Fibroblast of villous mesenchyme (primary cell): ENCODE measurements at places on chromosomes 5 and 9.

- no peak for DNase-seq
These were observed 15.1 kb downstream of the CARTPT start for GRCh38 chr5:71734141-71734540.

GRCh38 chr5:107223066-107223465 lies 447.7 kb downstream of the EFNA5 start:
- no peak for DNase-seq

- no peak for DNase-seq
These were observed 37.1 kb downstream of the NEUROG1 start for GRCh38 chr5:135498637-135498995.

GRCh38 chr5:155053501-155053900 lies 39.9 kb downstream of the KIF4B start:
- DNase-seq: no peak

DNA sequence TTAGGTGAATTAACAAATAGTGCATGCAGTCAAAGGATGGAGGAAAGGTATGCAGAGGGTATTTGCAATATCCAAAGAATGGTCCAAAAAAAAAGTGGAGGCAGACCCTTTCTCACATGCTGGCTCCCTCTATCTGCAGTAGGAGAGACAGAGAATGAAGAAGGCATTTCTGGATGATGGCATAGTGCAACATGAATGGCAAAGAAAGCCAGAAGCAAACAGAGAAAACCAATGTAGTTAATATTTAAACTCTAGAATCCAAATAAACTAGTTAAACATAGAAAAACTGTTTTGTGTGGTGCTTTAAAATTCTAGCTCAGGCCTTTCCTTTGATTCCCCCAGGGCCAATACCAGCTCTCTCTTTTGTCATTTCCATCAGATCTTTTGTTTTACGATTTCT lies 403.1 kb upstream of the WWC1 start:
- DNase-seq: no peak

- no peak for DNase-seq
These were observed 1000.0 kb downstream of the PTPRD start for GRCh38 chr9:9612755-9613154.

GRCh38 chr5:8457187-8458037 lies 588.5 kb downstream of the MTRR start:
- DNase-seq: peak; percentile 99

- no peak for DNase-seq
These were observed 70.3 kb downstream of the SPTLC1 start for GRCh38 chr9:92044936-92045335.

GRCh38 chr5:111655169-111655924 lies 101.6 kb downstream of the NREP start:
- DNase-seq: peak; percentile 78

- DNase-seq: no peak
These were observed 114.7 kb downstream of the TAF11L14 start for GRCh38 chr5:17748941-17749340.

DNA sequence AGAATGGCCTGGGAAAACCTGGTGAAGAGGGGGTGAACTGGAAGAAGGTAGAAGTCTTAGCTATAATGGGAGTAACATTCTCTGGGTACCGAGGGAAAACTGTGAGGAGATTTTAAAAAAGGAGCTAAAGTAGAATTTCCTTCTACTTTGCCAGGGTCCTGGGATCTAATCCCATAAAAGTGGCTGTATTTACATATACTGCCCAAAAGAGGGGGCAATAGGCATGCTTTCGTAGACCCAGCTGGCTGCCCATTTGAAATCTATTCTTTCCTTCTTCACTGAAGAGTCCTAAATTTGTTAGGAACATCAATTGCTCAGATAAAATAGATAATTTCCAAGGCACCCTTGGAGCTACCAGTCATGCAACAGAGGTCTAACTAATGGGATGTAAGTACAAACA lies 159.2 kb downstream of the CDC42SE2 start:
- peak; percentile 44 for DNase-seq

- DNase-seq: no peak
These were observed at the start of gene ENTPD2 for GRCh38 chr9:137053944-137054931. Gene ENTPD2 (minus strand): TSS chr9:137054061. CDS start chr9:137053997, 64 bp downstream.

- DNase-seq: no peak
These were observed 997 bp upstream of the CHD1 start for GRCh38 chr5:98929710-98930298.

DNA sequence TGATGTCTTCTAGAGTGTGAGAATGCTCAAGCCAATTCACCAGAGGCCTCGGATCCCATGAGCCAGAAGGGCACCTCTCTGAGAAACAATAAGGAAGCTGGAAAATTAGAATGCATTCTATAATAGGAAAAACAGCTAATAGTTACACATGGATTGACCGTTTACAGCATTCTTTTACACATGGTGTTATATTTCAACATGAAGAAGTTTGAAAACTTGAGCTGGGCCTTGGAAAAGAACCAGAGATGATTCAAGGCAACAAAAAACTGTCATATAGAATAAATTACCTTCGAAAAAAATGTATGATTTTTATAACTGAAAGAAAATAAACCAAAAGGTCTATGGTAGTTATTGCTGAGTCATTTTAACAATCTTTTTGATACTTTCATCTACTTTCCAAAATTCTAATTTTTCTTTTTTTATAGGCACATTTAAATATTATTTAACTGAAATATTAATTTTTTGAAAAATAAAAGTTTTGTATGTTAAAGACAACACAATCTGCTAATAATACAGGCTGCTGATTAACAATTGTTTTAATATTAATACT lies 6.2 kb downstream of the SH3TC2 start:
- no peak for DNase-seq

GRCh38 chr9:73575101-73576060 lies 423.7 kb downstream of the ANXA1 start:
- DNase-seq: no peak

GRCh38 chr5:16916262-16916878 lies 19.7 kb downstream of the MYO10 start:
- peak; percentile 82 for DNase-seq

DNA sequence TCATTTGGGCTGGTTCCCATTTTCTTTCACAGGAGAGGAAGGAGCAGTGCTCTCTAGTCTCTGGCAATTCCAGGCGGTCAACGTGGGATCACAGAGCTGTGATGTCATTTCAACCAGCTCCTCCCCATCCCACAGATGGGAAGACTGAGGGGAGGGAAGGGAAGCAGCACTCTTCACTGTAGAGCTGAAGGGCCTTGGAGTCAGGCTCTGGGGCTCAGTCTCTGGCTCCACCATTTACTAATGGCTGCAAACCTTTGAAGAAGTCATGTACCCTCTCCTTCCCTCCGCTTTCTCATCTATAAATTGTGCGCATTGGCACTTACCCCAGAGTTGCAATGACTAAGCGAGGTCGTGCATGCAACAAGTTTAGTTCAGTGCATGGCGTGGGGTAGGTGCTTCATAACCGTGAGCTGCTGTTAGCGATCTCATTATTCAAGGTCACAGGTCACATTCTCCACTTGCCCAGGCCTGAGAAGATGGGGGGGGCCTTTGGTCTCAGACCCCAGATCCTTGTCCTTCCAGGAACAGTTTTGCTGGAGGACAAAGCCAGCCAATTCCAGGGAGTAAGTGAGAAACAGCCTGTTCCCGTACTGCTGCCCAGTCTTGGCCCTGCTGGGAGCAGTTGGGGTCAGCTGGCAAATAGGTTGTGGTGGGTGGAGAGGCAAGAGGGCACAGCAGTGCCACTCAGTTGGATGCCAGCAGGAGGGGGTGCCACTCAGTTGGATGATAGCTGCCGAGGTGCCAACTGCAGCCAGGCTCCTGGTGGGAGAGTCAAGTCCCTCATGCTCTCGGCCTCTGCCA lies 136.7 kb downstream of the RGS3 start:
- DNase-seq: no peak

GRCh38 chr5:34900652-34901051 lies 14.7 kb downstream of the RAD1 start:
- no peak for DNase-seq

DNA sequence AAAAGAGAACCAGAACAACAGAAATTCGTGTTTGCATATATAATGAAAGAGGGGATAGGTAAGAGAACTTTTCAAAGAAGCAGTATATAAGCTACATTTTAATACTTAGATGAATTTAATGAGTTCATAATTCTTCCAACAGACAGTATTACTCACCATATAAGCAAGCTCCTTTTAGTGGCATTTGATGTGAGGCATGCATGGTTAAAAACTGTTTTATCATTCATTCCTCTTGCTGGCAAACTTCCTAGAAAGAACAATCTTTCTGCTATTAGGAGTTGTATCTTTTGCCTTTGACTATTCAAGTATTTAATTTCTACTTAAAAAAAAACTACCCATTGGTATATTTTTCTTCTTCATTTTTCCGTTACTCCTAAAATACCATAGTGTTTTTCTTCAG lies 65.7 kb upstream of the EIF4EBP3 start:
- DNase-seq: peak; percentile 19

GRCh38 chr5:152270096-152270495 lies 135.0 kb downstream of the NMUR2 start:
- no peak for DNase-seq

- peak; percentile 53 for DNase-seq
These were observed 5.2 kb upstream of the NKD2 start for GRCh38 chr5:1003296-1003937.

GRCh38 chr9:112764344-112764743 lies 13.8 kb downstream of the SNX30 start:
- DNase-seq: peak; percentile 62

DNA sequence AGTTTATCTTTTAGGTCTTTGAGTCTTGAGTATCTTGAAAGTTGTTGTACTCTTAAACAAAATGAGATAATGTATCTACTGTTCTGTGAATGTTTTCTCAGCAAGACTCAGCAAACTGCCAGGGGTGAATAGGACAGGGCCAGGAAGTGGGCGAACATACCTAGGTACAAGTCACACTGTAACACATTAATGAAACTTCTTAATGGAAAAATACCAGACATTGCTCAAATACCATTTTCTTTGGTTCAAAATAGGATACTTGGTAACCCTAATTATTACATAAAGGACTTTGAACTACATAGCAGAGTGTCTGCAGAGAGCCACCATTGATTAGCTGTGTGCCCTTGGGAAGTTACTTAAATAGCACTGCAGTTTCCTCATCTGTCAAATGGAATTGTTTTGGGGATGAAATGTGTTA lies 197.5 kb downstream of the ARHGEF28 start:
- no peak for DNase-seq

GRCh38 chr5:68260467-68260866 lies 44.9 kb downstream of the PIK3R1 start:
- no peak for DNase-seq

DNA sequence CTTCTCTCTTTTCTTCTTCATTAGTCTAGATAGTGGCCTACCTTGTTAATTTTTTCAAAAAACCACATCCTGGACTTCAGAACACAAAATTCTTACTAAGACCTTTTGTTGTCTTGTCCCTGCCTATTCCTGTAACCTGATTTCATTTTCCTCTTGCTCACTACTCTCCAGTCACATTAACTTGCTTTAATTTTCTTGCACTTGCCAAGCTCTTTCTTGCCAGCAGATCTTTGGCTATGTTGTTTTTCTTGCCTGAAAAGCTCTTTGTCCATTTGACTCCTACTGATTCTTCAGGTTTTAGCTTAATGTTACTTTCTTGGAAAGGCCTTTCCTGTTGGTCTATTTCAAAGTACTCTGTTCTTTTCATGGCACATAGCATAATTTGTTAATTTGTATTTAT lies 356.8 kb downstream of the OSTF1 start:
- no peak for DNase-seq

DNA sequence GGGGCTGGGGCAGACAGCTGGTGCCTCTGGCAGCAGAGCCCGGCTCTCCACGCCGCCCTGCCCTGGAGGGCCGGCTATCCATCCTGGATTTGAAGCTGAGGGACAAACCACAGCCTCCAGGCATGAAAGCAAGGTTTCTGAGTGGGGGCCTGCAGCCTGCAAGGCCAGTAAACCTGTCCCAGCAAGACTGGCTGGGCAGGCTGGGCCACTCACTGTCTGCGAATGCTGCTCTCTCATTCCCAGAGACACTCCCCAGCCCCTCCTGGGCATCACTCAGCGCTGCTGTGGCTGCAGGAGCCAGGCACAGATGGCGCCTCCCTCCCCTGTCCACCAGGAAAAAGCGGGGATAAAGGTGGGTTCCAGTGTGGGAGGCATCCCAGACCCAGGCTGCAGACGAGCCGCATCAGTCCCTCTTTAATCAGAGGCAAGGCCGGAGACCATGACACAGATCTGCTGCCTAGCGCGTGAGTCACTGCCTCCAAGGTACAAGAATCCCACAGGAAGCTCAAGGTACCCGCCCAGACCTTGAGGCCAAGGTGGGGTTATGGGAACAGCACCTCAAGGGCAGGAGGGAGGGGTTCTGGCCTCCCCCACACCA lies 118.0 kb downstream of the VAV2 start:
- DNase-seq: peak; percentile 67

GRCh38 chr5:168340487-168340886 lies 49.0 kb downstream of the WWC1 start:
- no peak for DNase-seq

- no peak for DNase-seq
These were observed 94.8 kb downstream of the RAB3C start for GRCh38 chr5:58677650-58678049.

GRCh38 chr9:32832346-32832745 lies 49.0 kb downstream of the TMEM215 start:
- no peak for DNase-seq

GRCh38 chr9:21684831-21685362 lies 117.5 kb upstream of the MTAP start:
- peak; percentile 58 for DNase-seq

DNA sequence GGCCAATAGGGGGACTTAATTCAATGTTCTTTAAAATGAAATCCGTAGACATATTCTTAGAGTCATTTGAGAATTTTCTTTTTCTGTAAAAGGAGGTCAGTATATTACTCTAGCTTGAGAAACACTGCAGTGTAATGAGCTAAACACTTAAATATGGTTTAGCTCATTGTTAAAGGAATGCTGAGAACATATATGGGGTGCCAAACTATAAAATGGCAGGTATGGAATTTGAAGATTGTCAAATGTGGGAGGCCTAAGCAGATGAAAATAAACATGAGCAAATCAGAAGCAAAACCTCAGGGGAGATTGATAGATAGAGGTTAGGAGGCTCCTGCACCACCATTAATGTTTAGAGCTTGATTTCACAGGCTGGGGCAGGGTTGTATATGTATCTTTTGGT lies 57.9 kb downstream of the STX17 start:
- DNase-seq: no peak

GRCh38 chr9:19595003-19595402 lies 186.2 kb downstream of the ACER2 start:
- no peak for DNase-seq

DNA sequence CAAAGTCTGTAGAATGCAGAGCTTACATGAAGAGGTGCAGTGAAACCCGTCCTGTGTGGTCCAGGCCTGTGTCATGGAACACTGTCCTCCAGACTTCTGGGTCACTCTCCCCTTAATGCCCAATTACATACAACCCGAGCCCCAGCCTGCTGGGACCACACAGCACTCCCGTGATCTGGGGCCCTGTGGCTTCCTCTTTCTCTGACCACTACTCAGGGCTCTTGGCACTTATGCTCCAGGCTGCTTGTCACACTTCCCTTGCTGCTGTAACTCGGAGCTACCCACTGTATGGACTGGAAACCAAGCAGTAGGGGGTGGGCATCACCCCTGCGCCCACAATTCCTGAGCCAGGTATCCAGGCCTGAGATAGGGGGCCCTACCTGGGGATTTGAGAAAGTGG lies 10.3 kb upstream of the IL3 start:
- no peak for DNase-seq

GRCh38 chr5:119022017-119022745 lies 33.8 kb upstream of the DTWD2 start:
- peak; percentile 59 for DNase-seq
